Activated naive CD4-positive, alpha-beta T cell treated with anti-CD3 and anti-CD28 coated beads, Interleukin-2, amount 50 U/mL, for 72 hours (primary cell): ENCODE measurements at places on chromosomes 12 and 14. TPM values are rescaled to one million over a fixed set of nuclear protein-coding genes. Genes with fewer than 3 reads are reported as not detected.

- DNase-seq = no peak
Measured at GRCh38 chr12:5626151-5626550, 194.2 kb downstream of the NTF3 start.

IGF1 gene
- 1.4 TPM for total RNA-seq

PRB3 gene
- total RNA-seq = not detected

CACNA2D4 gene
- total RNA-seq = 3.8 TPM
